ENCODE measurements at places on chromosomes 13 and 19. TPM values are rescaled to one million over a fixed set of nuclear protein-coding genes. Genes with fewer than 3 reads are reported as not detected.

DNA sequence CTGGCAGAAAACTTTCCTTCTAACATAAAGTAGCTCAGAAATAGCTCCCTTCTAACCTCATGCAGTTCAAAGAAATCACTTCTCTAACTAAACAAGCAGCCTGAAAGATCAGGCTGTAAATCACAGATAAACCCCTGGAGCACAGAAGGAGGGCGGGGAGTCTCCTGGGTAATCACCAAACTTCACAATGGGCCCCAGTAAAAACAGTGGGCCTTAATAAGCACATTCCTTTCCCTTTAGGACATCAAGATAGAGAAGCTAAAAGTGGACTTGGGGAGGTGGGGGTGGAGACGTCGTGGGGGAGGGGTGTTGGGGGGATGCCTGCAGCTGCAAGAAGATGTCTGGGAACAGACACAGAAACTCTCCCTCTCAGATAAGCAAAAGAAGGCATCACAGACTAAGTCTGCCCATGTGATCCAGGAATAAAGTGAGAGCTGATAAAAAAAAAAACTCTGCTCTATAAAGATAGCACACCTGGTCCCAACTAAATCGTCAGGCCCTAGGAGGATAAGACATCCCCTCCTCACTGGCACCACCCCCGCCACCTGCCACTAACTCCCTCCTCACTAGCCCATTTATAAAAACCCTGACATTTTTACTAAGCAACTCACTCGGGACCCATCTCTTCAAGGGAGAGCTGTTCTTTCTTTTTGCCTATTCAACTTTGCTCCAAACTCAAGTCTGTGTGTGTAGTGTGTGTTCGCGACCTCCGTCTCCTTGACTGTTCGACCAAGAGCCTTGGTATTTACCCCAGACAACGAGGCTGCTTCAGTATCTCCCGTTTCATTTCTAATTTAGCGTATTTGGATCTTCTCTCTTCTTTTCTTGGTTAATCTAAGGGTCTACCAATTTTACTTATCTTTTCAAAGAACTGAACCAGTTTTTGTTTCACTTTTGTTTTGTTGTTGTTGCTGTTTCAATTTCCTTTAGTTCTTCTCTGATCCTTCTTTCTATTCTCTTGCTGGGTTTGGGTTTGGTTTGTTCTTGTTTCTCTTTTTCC lies 31.7 kb downstream of the DNAJC15 start:
- DNase-seq = peak; percentile 34

DNA sequence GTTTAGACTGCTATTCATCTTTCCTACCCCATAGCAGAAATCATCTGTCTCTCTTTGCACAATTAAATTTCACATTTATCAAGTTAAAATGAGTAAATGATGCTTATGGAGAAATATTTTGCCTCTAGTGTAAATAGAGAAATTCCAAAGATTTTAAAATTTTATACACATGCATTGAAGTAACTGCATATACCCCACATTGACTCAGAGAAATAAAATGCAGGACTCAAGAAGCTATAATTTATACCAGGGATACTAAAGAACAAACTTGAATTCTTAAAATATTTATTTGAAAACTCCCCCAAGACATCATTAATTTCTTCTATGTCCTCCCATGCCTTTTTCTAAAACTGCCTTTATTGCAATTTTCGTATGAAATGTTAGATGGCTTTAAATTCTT lies 165.8 kb downstream of the DIAPH3 start:
- DNase-seq = no peak

DNA sequence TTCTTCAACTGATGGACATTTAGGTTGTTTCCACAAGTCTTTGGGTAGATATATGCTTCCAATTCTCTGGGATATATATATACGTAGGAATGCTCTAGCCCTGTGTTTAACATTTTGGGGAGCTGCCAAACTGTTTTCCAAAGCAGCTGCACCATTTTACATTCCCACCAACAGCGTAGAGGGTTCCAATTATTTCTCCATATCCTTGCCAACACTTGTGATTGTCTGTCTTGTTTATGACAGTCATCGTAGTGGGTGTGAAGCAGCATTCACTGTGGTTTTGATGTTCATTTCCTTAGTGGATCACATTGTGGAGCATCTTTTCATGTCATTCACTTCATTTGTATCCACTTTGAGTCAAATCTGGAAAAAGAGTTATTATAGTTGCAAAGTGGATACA lies 4.7 kb upstream of the CBLC start:
- DNase-seq = no peak

DNA sequence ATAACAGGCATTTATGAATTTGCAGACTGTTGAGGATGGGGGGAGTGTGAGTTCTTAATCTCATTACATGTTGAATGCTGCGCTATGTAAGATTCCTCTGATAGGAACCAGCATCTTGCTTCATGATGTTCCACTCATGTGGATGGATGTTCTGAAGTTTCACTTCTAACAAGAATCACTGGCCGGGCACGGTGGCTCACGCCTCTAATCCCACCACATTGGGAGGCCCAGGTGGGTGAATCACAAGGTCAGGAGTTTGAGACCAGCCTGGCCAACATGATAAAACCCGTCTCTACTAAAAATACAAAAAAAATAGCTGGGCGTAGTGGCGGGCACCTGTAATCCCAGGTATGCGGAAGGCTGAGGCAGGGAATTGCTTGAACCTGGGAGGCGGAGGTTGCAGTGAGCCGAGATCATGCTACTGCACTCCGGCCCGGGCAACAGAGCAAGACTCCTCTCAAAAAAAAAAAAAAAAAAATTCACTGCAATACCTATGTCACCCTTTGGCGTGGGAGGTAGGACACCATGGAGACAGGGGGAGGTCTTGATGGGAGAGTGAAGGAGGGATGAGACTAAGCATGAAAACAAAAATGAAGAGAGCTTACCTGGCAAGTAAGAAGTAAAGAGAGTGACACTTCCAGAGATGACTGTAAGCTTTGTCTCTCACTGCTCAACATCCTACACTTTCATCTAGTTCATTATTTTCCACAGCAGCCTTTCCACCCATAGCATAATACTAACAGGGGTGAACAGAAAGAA lies 133.0 kb downstream of the DCT start:
- no peak for DNase-seq

- no peak for DNase-seq
These were observed 8.7 kb downstream of the GPI start for GRCh38 chr19:34373601-34374288.

GRCh38 chr13:110907951-110908898 lies 6.6 kb downstream of the ANKRD10 start:
- no peak for DNase-seq

DNA sequence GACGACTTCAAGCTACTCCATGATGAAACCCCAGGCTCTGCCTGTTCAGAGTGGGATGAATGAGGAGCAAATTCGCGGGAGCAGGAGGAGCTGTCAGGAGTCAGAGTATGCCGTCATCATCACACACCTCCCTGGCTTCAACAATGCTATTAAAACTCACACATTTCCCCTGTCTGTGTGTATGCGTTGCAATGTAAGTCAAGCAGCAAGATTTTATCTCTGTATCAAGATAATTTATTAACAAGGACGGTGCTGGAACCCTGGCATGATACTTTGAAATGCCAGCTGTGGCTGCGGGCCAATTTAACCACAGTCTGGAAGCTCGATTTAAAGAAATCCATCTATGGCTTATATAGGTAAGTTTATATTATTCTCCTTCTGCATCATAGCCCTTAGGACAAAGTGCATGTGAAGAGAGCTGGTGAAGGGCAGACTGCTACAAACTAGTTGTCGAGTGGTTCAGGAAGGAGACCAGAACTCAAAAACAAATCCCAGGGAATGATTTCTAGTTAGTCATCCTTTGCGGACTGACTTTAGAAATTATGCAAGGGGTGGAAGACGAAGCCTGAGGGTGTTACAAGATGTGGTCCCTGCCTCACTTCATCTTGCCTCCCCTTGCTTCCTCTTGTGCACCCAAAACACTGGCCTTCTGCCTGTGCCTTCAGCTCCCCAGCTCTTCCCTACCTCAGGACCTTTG lies 486.5 kb downstream of the COG6 start:
- no peak for DNase-seq

- DNase-seq = no peak
These were observed 329.3 kb downstream of the SPRY2 start for GRCh38 chr13:80011448-80012212.

DNA sequence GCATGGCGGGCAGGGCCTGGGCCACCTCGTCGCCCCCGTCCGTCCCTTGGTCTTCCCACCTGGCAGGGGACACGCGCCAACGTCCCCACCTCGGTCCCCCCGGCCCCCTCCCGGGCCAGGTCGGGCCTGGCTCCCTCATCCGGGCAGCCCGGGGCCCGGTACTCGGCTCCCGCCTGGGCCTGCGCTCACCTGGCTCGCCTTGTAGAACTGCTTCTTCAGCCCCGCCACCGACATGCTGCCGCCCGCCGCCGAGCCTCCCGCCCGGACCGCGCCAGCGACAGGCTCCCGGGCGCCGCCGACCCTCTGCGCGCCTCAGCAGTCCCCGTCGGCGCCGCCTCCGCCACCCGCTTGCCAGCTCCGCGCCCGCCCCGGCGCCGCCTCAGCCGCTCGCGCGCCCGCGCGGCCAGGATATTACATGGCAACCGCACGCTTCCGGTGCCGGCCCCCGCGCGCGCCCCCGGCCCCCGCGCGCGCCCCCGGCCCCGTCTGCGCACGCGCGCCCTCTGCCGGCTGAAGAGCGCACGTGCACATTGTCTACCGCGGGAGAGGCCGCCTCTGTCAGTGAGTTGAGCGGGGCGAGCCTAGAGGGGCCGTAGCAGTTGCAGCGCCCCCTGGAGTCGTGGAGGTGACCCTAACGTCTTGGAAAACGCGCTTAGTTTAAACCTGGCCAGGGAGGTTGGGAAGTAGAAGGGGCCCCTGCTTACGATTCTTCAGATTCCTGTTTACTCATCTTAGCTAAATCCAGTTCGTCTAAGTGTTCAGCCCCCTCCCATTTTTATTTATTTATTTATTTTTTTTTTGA lies at the start of gene SH3GL1:
Gene SH3GL1, minus strand, starts transcription at position 413 of the 802 bp plus-strand sequence. Its CDS starts 179 bp downstream, at position 234.
- DNase-seq = peak; percentile 96

DNA sequence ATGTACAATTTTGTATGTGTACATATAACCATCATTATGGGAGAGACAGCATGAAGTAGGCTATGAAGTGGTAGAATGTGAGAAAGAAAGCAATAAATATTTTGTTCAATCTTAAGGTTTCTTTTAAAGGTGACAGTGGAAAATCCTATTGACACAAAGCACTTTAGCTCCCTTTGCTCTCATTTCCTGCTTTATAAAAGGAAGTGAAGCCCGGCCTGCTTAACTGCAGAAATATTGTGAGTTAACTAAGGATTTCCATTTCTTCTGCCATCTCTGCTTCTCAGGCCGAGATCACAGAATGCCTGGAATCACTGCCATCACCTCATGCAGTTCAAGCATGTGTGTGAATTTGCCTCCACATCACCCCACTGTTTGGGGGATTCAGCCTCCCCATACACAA lies 83.5 kb downstream of the FRY start:
- DNase-seq = no peak

GRCh38 chr19:41927497-41928192 lies 604 bp downstream of the ERFL start:
- DNase-seq = no peak

DNA sequence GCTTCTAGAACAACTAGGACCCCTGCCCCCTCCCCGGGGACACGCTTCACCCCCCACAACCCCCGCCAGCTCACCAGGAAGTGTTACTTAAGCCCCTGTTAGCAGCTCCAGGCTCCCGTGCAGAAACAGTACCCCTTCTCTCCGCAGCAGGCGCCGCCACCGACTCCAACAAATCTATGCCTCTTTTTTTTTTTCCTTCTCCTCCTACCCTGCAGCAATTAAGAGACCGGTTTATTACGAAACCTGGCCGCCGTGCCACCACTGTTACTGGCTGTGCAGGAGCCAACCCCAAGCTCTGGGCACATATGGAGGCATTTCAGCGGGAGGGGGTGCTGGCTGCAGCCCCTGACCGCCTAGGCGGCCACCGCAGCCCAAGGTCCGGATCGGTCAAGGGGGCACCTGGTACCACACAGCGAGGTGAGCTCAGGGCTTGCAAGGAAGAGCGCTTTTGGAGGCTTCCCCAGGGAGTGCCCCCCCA lies 2.4 kb downstream of the GADD45B start:
- DNase-seq = peak; percentile 77

DNA sequence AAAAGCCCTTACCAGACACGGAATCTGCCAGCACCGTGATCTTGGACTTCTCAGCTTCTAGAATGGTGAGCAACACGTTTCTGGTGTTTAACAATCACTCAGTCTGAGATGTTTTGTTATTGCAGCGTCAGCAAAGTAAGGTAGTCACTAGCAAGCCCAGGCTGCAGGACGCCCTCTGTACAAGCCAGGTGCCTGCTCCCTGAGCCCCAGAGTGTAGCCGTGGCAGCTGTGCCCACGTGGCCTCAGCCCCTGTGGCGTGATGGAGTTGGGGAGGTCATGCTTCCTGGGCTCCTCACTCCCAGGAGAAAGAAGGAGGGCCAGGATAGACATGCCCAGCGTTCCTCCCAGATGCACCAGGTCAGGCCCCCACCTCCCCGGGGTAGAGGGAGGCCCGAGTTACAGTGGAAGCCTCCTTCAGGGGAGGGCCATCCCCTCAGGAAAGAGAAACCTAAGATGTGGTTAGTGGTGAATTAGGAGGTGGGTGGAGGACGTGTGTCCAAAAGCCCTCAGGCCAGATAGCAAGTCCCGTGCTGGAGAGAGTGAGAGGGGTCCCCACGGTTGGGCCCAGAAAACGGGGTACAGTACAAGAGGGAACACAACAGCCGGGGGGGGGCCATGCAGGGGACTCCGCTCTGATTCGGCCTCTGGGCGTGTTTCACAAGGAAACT lies 169.6 kb upstream of the SOX1 start:
- DNase-seq = no peak

DNA sequence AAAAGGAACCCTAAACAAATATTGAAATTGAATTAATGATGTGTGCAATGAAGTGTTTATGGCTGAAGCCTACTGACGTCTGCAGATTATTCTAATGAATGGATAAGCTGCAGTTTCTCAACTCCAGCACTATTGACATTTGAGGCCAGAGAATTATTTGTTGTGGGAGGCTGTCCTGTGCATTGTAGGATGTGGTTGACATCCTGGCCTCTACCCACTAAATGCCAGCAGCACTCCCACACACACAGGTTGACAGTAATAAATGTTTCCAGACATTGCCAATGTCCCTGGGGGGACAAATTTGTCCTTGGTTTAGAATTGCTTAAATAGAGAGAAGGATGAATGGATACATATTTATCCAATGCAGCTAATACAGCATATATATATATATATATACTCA lies 19.2 kb upstream of the MYH14 start:
- DNase-seq = no peak

B3GNT8 gene
- total RNA-seq = 11.5 TPM

FPR2 gene
- total RNA-seq = 0.72 TPM

Measured in heart left ventricle (tissue), 16 donors.